Nucleus accumbens (tissue), 56 donors: ENCODE measurements at places on chromosomes 1 and 21.

- DNase-seq = no peak
Observed at GRCh38 chr1:34758751-34759150, 789 bp upstream of the GJB4 start.

- no peak for DNase-seq
Observed at GRCh38 chr1:38539931-38540330, 319.6 kb downstream of the RRAGC start.

DNA sequence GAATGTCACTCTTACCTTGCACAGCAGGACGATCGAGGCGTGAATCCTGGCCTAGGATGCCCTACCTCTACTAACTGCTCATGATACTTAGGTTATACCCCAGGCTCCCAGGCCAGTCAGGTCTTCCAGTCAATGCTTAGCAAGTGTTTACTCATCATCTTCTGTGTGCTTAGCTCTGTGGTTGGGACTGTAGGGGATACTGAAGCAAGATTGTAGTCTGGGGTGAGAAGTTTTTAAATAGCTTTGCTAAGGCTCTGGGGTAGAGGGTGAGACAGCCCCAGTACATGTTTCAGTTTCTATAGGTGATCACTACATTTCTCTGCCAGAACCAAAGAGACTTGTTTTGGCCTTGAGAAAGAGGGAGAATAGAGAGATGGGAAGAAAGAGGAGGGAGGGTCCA lies 250.8 kb upstream of the KIAA0040 start:
- no peak for DNase-seq

- DNase-seq = no peak
Observed at GRCh38 chr21:39662411-39662953, 49.7 kb downstream of the B3GALT5 start.

DNA sequence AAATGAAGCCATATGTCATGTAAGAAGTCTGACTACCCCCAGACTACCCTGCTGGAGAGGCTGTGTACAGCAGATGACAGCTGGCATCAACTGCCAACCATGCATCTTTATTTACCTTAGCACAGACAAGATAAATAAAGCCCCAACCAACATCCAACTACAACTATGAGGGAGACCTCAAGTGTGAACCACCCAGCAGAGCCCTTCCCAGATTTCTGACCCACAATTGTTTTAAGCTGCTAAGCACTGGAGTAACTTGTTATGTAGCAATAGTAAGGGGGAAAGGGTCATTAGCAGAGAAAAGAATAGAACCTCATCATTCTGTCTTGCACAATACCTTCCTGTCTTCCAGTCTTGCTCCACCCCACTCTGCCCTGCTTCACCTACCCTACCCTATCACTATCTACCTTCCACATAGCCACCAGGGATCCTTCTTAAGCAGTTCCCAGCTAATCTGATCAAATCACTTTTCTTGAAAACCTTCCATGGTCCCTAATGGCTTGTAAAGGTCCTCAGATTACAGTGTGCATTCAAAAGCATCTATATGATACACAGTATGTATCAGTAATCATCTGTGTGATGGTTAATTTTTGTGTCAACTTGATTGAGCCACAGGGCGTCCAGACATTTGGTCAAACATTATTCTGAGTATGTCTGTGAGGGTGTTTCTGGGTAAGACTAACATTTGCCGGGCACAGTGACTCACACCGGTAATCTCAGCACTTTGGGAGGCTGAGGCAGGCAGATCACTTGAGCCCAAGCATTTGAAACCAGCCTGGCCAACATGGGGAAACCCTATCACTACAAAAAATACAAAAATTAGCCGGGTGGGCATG lies 19.6 kb upstream of the RBM15 start:
- DNase-seq = no peak

GRCh38 chr1:100299521-100300222 lies 33.7 kb downstream of the RTCA start:
- no peak for DNase-seq

GRCh38 chr1:51506537-51506936 lies 12.5 kb downstream of the EPS15 start:
- no peak for DNase-seq

- no peak for DNase-seq
Observed at GRCh38 chr1:54253480-54253879, 53.5 kb downstream of the MRPL37 start.

DNA sequence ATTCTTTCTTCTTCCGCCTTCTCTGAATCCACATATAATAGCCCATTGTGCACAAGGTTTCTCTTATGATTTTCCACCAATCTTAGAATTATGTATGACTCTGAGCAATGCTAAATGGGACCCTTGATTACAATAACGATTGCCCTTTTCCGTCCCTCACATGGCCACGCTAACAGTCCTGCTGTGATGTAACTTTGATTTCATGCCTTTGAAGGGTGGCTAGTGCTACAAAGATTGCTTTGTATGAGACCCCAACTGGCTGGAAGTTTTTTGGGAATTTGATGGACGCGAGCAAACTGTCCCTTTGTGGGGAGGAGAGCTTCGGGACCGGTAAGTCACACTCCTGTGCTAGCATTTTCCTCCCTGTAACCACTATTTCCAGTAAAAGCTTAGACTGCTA lies 45.3 kb downstream of the PGM1 start:
- DNase-seq = no peak

GRCh38 chr1:158833264-158833663 lies 2.1 kb downstream of the MNDA start:
- DNase-seq = no peak

DNA sequence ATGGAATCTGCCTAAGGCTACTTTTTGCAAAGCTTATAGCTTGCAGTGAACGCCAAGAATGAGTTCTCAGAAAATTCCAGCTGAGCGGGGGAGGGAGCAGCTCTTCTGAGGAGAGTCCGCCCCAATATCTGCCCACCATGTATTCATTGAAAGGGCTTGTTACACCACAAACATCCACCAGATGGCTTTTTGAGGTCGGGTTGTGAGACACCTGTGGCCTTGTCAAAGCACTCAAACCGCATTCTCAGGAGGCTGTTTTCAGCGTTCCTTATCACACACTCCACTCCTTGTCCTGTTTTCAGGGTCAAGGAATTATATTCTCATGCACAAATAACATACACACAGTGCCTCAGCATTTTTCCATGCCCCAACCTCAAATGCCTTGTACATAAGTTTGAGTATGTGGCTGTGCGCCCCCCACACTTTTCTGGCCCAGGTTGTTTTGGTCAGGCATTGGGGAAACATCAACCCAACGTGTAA lies 3.9 kb upstream of the C4BPB start:
- DNase-seq = no peak

DNA sequence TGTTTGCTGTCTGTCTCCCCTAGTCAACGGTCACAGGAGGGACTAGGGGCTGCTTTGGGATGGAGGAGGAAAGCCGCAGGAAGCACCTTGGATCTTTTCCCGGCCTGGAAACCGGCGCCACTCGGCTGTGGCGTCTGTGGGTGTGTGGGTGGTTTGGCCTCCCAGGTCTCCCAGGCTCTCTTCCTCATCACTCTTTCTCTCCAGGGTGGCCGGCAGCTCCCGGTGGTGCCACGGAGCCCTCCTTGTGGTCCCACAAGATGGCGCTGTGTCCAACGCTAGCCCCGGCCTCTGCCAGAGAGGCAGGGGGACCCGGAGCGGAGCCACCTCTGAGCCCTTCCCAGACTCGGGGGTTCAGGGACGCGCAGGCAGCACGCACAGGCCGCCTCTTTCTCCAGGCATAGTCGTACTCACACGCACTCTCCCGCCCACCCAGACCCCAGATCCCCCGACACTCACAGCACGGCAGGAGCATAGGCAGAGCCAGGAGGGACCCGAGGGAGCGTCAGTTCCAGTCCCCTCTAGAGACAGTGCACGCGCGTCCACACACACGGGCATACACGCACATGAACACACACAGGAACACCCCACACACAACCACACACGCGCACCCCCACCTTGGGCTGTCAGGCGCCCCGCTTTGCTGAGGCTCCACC lies 31.2 kb downstream of the CDCP2 start:
- DNase-seq = peak; percentile 77

GRCh38 chr1:246583448-246584185 lies 17.4 kb downstream of the CNST start:
- no peak for DNase-seq

DNA sequence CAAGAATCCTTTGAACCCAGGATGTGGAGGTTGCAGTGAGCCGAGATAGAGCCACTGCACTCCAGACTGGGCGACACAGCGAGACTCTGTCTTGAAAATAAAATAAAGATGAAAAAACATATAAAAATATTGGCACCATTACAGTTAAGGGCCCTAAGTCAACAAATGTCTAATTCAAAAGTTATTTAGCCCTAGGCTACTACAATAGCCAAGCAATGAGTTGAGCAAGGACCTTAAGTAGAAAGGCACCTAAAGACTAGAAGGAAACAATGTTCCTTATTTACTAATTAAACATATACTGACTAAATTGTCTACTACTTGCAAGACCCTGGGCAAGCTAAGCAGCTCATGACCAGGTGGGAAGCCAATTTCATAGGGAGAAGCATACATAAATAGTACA lies 4.1 kb downstream of the PIK3R3 start:
- no peak for DNase-seq

DNA sequence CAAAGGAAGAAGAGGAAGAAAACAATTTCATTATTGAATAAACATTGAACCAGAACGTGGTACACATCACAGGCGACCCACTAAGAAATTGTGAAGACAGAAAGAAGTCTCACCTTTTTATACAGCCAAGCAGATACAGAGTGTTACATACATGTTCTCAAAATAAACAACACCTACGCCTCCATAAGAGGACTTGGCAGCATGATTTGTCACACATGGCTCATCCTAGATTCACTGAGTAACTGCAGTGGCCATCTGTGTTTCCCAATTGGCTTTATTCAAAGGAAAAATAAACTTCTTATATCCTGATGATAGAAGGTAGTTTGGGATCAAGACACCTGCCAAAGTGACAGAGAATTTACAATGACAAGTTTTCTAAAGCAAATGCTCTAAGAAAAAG lies 7.6 kb upstream of the KRTAP19-8 start:
- no peak for DNase-seq

GRCh38 chr1:30704271-30704670 lies 19.1 kb downstream of the MATN1 start:
- DNase-seq = no peak

DNA sequence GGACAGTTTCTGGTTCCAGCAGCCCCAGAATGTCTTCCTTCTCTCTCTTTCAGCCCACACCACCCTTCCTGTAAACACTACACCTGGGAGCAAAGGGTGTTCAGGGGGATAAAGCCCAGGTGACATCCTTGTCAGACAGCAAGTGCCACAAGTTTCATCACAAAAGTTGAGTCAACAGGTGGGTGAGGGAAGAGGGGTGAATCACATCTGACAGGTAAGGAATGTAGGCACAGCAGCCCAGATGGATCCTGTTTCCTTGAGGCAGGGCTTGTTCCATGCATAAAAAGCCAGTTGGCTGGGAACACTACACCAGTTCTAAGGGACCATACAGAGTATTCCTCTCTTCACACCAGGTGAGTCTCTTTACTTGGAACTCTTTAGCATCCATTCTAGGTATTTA lies at the start of gene SPRR1B:
Gene SPRR1B, plus strand, starts transcription at position 309 of the 400 bp plus-strand sequence. CDS start 1,143 bp downstream, outside the sequence.
- DNase-seq = no peak

GRCh38 chr21:43720539-43721166 lies 1.7 kb downstream of the PDXK start:
- no peak for DNase-seq

GRCh38 chr1:171220081-171220420 lies 28.2 kb upstream of the FMO1 start:
- no peak for DNase-seq

DNA sequence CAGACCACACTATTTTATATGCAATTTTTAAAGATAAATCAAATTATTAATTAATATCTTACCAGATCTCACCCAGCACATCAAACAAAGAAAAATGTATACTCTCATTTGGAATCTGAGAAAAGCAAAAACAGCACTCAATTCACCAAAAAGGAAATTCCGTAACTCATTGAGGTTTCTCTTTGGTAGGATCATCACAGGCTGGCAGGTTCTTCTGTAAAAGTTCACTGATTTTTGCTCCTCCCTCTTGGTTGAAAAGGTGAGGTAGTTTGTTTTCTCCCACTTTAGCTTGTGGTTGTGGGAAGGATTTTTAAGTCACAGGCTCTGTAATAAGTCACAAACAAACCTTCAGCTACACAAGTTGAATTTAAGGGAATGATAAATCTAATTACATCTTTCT lies at the start of gene LIPI:
Gene LIPI, minus strand, starts transcription at position 218 of the 400 bp plus-strand sequence. Its CDS starts 110 bp downstream, at position 108.
- no peak for DNase-seq

DNA sequence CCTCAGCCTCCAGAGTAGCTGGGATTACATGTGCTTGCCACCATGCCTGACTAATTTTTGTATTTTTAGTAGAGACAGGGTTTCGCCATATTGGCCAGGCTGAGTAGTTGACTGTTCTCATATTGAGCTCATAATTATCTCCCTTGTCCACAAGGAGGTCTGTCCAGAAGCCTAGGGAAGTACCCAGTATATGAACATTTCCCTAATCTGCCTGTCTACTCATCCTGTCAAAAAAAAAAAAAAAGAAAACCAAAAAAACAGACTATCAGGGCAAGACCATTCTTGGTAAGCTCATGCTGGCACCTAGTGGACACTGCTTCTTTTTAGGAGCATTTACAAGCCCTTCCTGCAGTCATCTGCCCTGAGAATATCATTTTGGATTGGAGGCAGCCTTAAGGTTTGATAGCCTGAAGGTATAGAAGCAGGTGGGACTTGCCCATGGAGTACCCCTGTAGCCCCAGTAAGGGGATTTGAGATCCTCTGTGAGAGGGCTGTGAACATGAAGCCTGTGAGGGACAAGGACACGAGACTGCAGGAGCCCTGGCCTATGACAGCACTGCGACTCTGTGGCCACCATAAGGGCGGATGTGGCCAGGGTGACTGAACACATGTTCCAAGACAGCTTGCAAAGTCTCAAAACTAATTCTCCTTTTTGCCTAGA lies 10.8 kb upstream of the DUSP12 start:
- peak; percentile 18 for DNase-seq

DNA sequence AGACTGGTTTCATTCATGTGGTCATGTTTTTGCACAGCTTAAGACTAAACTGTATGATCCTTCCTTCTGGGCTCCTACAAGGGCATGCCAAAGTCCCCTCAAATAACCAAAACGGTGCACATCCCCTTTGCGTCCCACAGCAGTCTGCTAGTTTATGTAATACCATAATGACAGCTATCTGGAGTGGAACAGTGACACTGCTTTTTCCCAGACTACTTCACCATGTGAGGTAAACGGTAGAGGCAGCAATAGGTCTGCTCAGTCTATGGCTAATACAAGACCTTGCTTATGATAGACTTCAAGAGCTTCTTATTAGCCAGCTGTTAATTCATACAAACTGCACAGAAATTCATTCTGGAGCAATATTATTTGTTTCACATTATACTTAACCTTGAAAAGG lies 395.5 kb downstream of the SMYD3 start:
- DNase-seq = no peak
